ENCODE measurements at places on chromosomes 2 and 18.

DNA sequence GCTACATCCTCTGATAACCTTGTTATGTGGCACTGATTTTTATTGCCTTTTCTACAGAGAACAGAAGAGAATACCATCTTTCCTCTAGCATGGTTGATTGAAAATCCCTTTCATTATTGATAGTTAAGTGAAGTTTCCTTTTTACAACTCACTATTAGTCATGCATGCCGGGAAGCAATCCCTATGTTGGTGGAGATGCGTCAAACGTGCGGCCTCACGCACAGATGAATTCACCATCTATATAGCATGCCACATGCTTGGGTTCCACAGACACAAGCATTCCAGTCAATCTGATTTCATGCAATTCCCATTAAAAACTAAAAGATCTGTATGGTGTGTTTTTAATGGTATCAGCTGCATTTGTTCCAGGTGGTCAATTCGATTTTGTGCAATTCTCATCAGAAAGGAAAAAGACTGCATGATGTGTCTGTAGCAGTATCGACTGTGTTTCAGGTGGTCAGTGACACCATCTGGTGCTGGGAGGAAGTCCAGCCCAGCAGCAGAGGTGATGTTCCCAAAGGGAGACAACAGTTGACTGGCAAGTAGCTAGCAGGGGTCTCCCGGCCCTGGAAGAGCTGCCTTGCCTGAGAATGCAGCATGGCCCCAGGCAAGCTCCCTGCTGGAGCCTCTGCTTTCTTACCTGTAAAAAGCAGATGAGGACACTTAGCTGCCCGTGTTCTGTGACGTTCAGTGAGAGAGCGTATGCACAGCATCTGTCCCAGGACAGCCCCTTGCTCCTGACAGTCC is 151.3 kb upstream of the NCK2 start:
- no peak for DNase-seq

GRCh38 chr18:3213300-3214059 is 6.3 kb downstream of the MYOM1 start:
- DNase-seq = no peak

GRCh38 chr18:58884680-58885079 is 20.0 kb downstream of the ZNF532 start:
- DNase-seq = no peak

- DNase-seq = no peak
These were observed at the start of gene FAM110C for GRCh38 chr2:46471-47345. Gene FAM110C (minus strand): TSS chr2:46505. CDS start chr2:46385, 120 bp downstream.

DNA sequence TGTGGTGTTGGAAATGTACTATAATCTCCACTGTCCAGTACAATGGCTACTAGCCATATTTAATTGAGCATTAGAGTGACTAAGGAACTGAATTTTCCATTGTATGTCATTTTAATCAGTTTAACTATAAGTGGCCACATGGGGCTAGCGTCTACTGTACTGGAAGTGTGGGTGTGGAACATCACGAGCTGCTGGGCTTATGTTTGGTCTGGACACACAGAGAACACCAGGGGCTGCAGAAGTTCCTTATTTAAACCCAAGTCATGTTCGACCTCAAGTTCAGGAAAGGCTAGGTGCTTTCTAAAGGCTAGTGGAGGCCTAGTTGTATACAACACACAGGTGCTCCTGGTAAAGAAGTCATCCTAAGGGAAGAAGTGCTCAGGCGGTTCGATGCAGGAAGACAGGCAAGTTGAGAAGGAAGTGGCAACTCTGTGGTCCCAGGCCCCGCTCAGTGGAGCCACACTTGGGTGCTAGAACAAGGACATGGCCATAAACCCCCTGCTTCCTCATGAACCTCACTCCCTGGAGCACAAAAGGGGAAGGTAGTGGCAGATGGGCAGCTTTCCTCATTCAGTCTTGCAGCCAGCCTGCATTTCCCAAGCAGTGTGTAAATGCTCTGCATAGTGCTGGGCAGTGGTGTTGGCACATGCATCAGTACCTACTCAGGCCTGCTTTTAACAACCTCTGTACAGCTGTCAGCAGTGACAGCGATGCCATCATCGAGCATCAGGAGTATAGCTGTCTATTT is 13.3 kb downstream of the LGALSL start:
- no peak for DNase-seq

GRCh38 chr2:164597983-164598382 is 23.3 kb downstream of the GRB14 start:
- DNase-seq = no peak

DNA sequence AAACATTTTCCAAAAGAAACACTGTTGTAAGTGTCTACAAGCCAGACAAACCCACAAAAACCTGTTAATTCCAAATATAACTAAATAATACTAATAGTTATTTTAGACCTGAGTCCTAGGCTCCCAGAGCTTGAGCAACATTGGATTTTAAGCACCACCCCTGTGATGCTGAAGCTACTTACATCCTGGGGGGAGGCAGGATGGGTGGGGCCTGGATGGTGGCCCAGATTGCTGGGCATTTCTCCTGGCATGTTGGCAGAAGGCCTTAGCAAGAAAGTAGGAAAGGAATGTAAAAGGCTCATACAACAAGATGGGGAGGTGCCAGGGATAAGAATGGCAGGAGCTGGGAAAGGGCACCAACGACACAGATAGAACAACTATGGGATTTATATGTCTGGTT is 50.7 kb upstream of the OTX1 start:
- no peak for DNase-seq

DNA sequence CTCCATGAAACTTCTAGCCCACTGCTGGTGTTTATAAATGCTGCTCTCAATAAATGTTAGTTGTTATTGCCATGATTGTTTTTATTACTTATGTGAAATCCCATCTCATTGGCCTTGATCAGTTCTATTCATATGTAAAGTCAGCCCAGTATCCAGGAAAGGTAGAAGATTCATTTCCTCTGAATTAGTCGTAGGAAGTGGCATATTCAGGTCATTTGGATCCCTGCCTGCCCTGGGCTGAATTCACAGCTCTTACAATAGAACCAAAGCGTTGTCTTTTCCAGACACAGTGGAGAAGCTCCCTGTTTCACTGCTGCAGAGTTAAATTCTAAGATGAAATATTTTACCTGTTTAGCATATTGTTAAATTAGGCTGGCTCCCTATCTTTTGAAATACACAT is 70.3 kb downstream of the MAIP1 start:
- DNase-seq = no peak

GRCh38 chr2:108423067-108423466 is 25.9 kb upstream of the GCC2 start:
- no peak for DNase-seq

GRCh38 chr2:115303-115702 is 69.0 kb upstream of the FAM110C start:
- DNase-seq = no peak

- no peak for DNase-seq
These were observed 526.3 kb upstream of the LRRTM1 start for GRCh38 chr2:80830891-80831290.

DNA sequence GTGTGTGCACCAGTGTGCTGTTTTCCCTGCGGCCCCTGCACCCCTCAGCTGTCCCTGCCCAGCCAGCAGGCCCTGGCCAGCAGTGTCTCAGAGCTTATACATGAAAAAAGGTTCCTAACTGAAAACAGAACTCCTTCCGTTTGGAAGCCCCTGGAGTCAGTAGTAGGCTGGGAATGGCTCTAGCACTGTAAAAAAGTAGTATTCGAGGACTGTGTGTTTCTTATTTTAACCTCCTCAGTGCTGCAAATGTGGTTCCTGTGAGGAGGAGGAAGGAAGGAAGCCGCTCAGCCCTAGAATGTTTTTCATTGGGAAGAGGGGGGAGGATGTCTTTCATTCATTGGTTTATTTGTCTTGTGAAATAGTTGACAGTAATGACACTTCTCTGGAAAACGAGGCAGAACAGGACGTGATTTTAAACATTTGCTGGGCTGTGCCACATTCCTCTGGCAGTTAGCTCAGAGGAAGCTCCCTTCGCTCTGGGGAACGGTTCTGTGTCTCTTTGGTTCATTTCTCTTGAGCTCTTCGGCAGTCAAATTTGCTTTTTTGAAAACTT is 103.5 kb downstream of the SPTBN1 start:
- DNase-seq = no peak

GRCh38 chr2:167264380-167264779 is 376.1 kb downstream of the XIRP2 start:
- no peak for DNase-seq

- DNase-seq = no peak
These were observed 33.0 kb downstream of the CYRIA start for GRCh38 chr2:16632598-16632997.

- DNase-seq = no peak
These were observed 155.9 kb upstream of the MAP3K20 start for GRCh38 chr2:172919732-172920131.

- DNase-seq = no peak
These were observed 616.7 kb downstream of the TDRD15 start for GRCh38 chr2:21740484-21740883.

DNA sequence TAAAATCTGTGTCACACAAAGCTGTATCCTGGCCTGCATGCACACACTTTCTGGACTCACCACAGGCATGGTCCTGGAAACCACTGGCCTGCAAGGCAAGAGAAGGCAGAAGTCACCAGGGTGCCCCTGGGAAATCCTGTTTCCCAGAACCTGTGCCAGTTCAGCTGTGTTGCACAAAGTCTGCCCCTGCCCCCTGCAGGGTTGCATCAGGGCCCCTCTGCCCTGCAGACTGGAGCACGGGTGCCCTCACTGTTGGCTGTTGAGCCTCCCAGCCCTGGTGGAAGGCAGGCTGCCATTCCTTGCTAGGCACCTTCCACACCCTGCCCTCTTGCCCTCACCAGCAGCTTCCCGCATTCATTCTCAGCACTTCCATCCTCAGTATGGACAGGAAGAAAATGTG is 18.0 kb upstream of the TUBB6 start:
- no peak for DNase-seq

GRCh38 chr2:83630351-83630750 is 828.7 kb downstream of the SUCLG1 start:
- DNase-seq = no peak

GRCh38 chr2:236179236-236180075 is 11.3 kb upstream of the GBX2 start:
- no peak for DNase-seq

GRCh38 chr18:31438402-31438801 is 9.1 kb upstream of the DSG3 start:
- DNase-seq = no peak

GRCh38 chr18:31209041-31209440 is 46.4 kb upstream of the DSC1 start:
- DNase-seq = no peak

DNA sequence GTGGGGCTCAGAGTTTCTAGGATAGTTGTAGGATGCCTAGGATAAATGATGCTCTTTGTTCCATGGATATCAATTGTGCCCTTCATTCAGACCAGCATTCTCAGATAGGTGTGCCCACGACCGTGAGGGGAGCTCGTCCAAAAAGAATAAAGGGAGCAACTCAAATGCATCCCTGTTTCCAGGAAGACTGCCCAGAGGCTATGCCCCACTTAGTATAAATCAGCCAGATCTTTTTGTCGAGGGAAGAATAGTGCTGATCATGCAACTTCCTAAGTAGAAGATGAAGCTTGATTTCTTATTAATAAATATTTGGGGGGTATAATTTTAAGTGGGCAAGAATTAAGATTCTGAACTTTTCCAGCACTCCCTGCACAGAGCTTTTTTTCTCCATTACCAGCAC is 450.2 kb downstream of the ARHGAP15 start:
- no peak for DNase-seq

- no peak for DNase-seq
These were observed 2.2 kb downstream of the IL1RN start for GRCh38 chr2:113129519-113130078.

GRCh38 chr2:62102402-62102920 is 93.5 kb upstream of the B3GNT2 start:
- no peak for DNase-seq

- no peak for DNase-seq
These were observed 3.2 kb downstream of the RAB3GAP1 start for GRCh38 chr2:135055182-135055786.

DNA sequence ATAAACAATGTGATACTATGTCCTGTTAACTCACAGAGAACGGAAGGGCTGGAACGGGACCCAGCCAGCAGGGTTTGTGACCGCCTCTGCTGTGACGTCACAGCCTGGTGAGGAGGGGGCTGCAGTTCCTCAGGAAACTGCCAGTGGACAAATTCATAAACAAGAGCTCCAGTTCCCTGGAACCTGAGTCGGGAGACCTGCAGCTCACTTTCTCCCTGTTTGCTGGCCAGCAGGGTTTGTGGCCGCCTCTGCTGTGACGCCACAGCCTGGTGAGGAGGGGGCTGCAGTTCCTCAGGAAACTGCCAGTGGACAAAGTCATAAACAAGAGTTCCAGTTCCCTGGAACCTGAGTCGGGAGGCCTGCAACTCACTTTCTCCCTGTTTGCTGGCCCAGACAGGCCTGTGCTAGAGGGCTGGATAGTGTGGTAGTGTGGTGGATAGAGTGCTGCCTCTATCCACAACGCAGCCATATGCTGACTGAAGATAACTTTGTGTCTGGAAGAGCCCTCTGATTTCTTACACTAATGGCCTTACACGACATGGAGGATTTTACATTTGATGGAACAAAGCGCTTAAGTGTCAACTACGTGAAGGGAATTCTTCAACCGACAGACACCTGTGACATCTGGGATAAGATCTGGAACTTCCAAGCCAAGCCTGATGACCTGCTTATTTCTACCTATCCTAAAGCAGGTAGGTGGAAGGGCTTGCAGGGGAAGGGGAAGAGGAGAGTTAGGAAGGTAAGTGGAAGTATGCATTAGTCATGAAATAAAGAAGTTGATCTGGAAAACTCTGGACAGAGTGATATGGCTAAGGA is at the start of gene SULT1C4:
Gene SULT1C4 (plus strand): TSS at position 140 of the 816 bp plus-strand sequence. CDS start 384 bp downstream, at position 524.
- no peak for DNase-seq

- DNase-seq = no peak
These were observed 96.7 kb upstream of the SLC39A10 start for GRCh38 chr2:195560209-195560895.

GRCh38 chr2:175929850-175930249 is 72.2 kb downstream of the LNPK start:
- DNase-seq = no peak

- no peak for DNase-seq
These were observed 519.5 kb upstream of the CHAC2 start for GRCh38 chr2:53247956-53248735.

DNA sequence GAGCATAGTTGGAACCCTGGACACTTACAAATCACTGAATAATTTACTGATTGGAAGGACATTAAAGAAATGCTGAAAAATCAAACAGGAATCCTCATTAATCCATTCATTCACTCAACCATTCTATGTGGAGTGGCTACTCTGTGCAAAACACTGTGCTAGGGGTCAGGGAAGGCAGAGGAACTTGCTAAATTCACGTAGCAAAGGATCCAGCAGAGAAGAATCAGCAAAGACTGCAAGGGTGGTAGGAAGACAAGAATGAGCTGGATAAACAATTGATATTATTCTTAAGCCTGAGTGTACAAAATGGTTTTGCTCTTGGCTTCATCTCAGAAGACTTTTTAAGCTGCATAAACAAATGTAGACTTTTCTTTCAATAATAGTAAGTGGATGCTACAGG is 164.3 kb upstream of the CAVIN2 start:
- DNase-seq = no peak

GRCh38 chr18:24270937-24271380 is 126.7 kb downstream of the OSBPL1A start:
- no peak for DNase-seq

DNA sequence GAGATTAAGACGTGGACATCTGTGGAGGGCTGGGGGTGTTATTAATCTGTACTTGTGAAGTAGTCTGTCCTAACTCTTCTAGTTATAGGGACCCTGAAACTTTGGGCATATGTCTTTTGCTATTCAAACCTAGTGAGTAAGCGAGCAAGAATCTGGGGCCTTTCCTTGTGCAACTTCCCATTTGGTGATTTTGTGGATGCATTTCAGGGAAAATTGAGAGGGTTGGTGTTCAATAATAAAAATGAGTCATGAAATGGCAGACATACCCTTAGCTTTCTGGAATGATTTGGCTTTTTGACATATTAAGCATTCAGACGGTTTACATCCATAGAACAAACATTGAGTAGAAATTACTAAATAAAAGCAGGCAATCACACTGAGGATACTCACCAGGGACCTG is 17.0 kb downstream of the COL4A4 start:
- DNase-seq = no peak
